Foreskin melanocyte (primary cell): ENCODE measurements at places on chromosomes 4 and X.
A peak's percentile ranks its signal among the peaks of the same experiment; 100 is the strongest.

DNA sequence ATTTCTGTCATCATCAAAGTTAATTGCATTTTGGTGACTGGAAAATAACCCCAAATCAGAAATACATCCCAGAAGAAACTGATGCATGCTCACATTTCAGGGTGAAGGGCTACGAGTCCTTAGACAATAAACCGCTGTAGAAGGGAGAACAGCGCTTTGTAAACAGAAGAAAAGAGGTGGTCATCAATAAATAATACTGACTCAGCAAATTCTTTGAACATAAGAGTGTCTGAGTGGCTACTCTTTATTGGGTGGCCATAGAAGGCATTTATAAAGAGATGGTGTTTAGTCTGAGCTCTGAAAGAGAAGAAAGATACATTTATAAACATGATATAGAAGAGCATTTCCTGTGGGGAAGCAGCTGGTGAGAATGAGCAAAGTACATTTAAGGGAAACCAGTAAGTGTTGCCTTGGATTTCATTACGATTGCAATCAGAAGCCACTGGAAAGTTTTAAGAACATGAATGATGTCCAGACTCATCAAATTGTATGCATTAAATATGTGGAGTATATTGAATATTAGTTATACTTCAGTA lies 246.9 kb upstream of the GIMD1 start:
- peak; percentile 32 for DNase-seq

GRCh38 chr4:7607156-7607910 lies 172.6 kb upstream of the PSAPL1 start:
- DNase-seq = no peak

GRCh38 chr4:176363072-176363471 lies 43.3 kb downstream of the SPCS3 start:
- DNase-seq = no peak

GRCh38 chr4:156018383-156018782 lies 64.7 kb upstream of the CTSO start:
- no peak for DNase-seq

DNA sequence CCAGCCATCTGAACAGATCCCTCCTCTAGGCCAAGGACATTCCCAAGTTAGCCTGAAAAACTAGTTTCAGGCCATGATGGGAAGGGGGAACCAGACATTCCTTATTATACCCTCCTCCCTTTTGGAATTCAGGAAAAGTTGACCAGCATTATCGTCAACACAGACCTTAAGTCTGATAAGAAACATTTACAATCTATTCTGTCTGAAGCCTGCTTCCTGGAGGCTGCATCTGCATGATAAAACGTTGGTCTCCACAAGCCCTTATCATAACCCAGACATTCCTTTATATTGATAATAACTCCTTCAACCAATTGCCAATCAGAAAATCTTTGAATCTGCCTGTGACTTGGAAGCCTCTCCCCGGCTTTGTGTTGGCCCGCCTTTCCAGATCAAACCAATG lies 44.3 kb downstream of the EFHC2 start:
- DNase-seq = no peak
